ENCODE measurements at places on chromosomes 16 and 17.

DNA sequence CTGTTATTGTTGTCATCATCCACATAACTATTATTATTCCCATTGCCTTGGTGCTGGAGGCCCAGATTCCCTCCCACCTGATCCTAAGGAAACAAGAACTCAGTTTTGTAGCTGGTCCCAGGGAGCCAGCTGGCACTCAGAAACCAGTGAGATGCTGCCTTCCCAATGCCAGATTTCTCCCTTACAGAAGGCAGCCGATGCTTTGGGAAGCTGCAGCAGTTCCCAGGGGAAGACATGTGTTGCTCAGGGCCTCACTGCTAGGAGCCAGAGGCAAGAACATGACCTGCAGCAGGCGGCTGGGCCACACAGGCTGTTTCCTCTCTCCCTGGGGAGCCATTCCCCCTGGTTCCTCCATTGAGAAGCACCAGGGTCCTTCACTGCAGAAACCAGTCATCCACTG lies 59.9 kb upstream of the GRIN2A start:
- H3K4me1 ChIP-seq = peaks cover 3% of the 10 kb centered on the region
- no peaks in the 10 kb centered on the region for H3K36me3 ChIP-seq
- peaks cover 13% of the 10 kb centered on the region for H3K27me3 ChIP-seq
- DNase-seq = no peak

GRCh38 chr17:75488693-75489510 lies 26.4 kb downstream of the CASKIN2 start:
- H3K27me3 ChIP-seq = no peaks in the 10 kb centered on the region
- H3K4me1 ChIP-seq = peaks cover 15% of the 10 kb centered on the region
- DNase-seq = no peak
- no peaks in the 10 kb centered on the region for H3K36me3 ChIP-seq
- no peak overlapping the region for H3K4me3 ChIP-seq

- H3K4me3 ChIP-seq = no peak overlapping the region
- H3K27me3 ChIP-seq = no peaks in the 10 kb centered on the region
- H3K36me3 ChIP-seq = no peaks in the 10 kb centered on the region
- H3K27ac ChIP-seq = no peak overlapping the region
- no peaks in the 10 kb centered on the region for H3K4me1 ChIP-seq
- peak; percentile 21 for DNase-seq
These were observed 117.6 kb downstream of the CCT6B start for GRCh38 chr17:34843682-34844081.

DNA sequence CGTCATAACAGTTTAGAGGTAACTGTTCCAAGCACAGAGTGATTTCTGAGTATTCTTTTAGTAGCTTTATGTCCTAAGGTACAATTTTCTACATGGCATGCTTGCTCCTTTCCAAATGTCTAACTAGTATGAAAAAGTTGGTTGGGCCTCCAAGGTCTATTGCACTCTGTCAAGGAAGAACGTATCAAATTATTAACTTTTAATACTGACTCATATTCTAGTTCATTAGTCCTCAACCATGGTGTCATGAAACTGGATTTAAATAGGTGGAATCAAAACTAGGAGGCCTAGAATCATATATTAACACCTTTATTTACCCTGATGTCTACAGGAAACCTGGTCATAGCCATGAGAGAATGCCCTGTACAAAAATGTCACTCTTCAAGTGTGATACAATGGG lies 61.4 kb downstream of the STH start:
- DNase-seq = no peak
- no peaks in the 10 kb centered on the region for H3K27me3 ChIP-seq
- H3K4me3 ChIP-seq = no peak overlapping the region
- H3K4me1 ChIP-seq = peaks cover 41% of the 10 kb centered on the region
- H3K36me3 ChIP-seq = no peaks in the 10 kb centered on the region

- no peaks in the 10 kb centered on the region for H3K27me3 ChIP-seq
- H3K4me1 ChIP-seq = peaks cover 5% of the 10 kb centered on the region
- no peak overlapping the region for H3K4me3 ChIP-seq
- H3K27ac ChIP-seq = no peak overlapping the region
- DNase-seq = no peak
These were observed 3.5 kb downstream of the PLK1 start for GRCh38 chr16:23682181-23682580.

- no peak for DNase-seq
- no peaks in the 10 kb centered on the region for H3K36me3 ChIP-seq
- no peak overlapping the region for H3K4me3 ChIP-seq
- H3K27me3 ChIP-seq = peaks cover 10% of the 10 kb centered on the region
- H3K27ac ChIP-seq = no peak overlapping the region
These were observed 26.1 kb downstream of the GRIN2A start for GRCh38 chr16:10156099-10156498.

DNA sequence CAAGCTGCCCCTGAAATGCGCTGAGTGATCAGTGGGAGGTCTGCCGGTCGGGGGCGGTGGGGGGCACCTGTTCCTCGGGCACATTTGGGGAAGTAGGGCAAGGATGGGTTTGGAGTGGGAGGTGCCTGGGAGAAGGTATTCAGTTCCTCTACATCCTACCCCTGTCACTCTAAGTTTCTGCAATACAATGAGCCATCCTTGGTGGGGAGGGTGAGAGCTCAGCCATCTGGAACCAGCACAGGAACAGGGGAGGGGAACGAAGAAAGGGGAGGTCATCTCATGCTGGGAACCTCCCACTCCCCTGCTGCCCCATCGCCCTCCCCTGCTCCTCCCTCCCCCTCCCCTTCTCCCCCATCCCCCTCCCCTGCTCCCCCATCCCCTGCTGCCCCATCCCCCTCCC lies 4.2 kb downstream of the DPH1 start:
- H3K4me3 ChIP-seq = no peak overlapping the region
- H3K27me3 ChIP-seq = no peaks in the 10 kb centered on the region
- no peak overlapping the region for H3K27ac ChIP-seq

GRCh38 chr17:49409066-49409465 lies 5.6 kb downstream of the PHB1 start:
- peaks cover 33% of the 10 kb centered on the region for H3K36me3 ChIP-seq
- H3K27me3 ChIP-seq = no peaks in the 10 kb centered on the region
- H3K27ac ChIP-seq = no peak overlapping the region

- H3K27ac ChIP-seq = no peak overlapping the region
- DNase-seq = no peak
- H3K36me3 ChIP-seq = no peaks in the 10 kb centered on the region
- H3K27me3 ChIP-seq = peaks cover 2% of the 10 kb centered on the region
- H3K4me3 ChIP-seq = no peak overlapping the region
These were observed 181.6 kb upstream of the ELAC2 start for GRCh38 chr17:13199425-13199824.
